Fibroblast of lung (primary cell): ENCODE measurements at places on chromosomes 16 and 17.

DNA sequence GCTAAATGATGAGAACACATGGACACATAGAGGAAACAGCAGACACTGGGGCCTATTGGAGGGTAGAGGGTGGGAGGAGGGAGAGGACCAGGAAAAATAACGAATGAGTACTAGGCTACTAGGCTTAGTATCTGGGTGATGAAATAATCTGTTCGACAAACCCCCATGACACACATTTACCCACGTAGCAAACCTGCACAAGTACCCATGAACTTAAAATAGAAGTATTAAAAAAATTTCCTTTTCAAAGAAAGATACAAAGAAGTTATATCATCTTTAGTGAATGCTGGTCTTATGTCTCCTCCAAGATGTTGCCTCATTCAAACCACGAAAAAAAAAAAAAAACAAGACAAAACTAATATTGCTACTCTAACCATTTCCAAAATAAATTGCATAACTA is 31.7 kb downstream of the MBTD1 start:
- peak; percentile 50 for DNase-seq

GRCh38 chr16:59356709-59357108 is 622.6 kb upstream of the GOT2 start:
- no peak for DNase-seq

DNA sequence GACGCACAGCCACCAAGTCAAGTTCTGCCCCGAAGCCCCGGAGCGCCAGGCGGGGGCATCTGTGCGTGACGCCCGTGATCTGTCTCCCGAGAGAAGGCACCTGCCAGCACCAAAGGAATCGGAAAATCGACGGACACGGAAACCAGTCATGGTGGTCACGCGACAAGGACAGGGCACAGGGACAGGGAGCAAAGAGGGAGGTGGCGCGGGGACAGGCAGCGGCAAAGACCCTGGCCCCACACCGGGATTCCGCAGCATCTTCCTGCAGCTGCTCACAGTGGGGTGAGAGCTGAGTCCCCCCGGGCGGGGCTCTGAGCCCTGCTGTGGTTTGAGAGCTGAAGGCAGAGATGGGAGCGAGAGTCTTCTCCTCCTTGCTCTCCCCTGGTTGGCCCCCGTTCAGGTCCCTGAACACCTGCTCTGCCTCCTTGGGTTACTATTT is 56.4 kb downstream of the ABR start:
- DNase-seq = no peak

DNA sequence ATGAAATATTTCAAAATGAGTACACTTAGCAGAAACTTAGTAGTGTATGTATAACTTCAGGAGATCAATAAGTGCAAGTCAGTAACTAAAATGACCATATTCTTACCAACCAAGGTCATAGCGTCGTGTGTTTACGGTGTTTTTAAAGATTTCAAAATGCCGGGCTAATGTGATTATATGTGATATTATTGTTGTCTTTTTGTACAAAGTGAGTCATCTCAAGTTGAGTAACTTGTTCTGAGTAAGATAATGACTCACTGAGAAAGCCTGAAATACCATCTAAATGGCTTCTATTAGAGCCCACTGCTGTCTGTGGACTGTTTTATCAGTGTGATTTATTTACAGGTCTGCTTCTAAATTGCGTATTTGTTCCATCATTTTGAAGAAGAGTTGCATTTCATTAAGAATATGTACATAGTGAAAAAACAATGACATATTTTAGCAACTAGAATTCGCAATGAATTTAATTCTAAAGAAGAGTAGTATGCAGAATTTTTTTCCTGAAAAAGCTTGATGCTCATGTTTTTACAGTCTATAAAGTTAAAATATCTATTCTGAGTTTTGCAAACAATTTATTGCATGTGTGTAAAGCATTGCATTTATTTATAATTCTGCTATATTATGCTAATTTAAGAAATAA is 12.7 kb downstream of the KRT12 start:
- DNase-seq = peak; percentile 90

GRCh38 chr16:23014592-23014991 is 134.7 kb downstream of the USP31 start:
- DNase-seq = no peak

GRCh38 chr16:59238246-59238645 is 504.1 kb upstream of the GOT2 start:
- DNase-seq = no peak

- DNase-seq = peak; percentile 70
Measured at GRCh38 chr17:1110862-1111598, 68.8 kb downstream of the ABR start.

- DNase-seq = no peak
Measured at GRCh38 chr17:7606280-7606679, 8.4 kb downstream of the FXR2 start.

DNA sequence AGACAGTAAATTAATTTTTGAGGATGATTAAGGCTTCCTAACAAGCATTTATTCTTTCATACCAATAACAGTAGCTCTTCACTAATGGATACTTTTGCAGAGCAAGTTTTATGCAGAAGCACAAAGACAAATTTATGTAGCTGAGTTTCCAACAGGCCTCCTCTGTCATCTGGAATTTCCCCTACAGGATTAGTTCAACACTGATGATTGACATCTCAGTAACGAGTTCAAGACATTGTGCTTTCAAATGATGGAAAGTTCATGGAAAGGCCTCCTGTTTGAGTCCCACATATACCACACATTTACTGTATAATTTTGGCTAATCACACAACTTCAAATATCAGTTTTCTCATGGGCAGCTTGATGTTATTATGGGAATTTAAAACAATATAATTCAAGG is 40.6 kb downstream of the ABCA10 start:
- DNase-seq = no peak

GRCh38 chr17:80750263-80750662 is 205.6 kb downstream of the RPTOR start:
- no peak for DNase-seq

- DNase-seq = peak; percentile 47
Measured at GRCh38 chr16:88785106-88785924, at the start of gene PIEZO1. TSS of gene PIEZO1 (minus strand) at chr16:88785220. CDS start at chr16:88784964, 256 bp downstream.

DNA sequence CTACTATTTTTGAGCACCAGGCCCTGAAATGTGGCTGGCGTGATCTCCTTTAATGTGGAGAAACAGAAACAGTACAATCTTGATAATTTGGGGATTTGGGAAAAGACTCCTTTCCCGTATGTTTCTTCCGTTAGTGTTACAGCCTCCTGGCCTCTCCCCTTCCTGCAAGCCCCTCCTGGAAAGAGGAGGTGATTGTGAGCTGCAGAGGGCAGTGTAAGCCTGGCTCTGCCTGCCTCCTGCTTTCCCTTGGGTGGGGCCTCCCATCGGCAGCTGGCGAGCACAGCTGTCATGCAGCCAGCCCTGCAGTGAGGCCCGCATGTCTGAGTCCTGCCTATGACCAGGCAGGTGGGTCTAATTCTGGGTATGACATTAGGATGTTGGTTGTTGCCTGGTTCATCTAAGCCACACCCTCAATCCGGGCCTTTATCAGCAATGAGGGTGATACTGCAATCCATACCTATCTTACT is 48.7 kb upstream of the WSB1 start:
- peak; percentile 80 for DNase-seq

DNA sequence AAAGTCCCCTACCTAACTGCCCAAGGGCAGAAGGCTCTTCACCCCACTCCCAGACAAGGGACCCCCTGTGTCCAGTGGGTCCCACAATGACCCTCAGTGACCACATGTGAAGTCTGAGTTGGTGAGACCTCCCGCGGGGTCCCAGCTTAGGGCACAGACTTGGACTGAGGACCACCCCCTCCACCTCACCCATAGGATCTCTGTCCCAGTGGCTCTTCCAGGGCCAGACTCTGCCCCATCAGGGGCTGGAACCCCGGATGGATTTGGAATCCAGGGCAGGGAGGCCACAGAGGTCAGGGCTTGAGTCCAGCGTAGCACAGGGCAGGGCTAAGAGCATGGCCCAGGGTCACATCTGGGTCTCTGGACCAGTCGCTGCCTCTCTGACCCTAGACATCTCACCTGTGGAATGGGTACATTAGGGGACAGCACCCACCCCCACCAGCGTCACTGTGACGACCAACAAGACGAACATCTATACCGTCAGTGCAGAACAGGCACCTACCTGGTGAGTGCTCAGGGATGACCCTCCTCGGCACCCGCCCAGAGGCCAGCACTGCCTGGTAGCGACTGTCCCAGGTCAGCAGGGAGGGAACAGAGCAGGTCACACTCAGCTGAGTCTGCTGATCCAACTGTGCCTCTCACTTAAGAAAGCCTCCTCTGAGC is 37.7 kb downstream of the TNFRSF13B start:
- DNase-seq = no peak

DNA sequence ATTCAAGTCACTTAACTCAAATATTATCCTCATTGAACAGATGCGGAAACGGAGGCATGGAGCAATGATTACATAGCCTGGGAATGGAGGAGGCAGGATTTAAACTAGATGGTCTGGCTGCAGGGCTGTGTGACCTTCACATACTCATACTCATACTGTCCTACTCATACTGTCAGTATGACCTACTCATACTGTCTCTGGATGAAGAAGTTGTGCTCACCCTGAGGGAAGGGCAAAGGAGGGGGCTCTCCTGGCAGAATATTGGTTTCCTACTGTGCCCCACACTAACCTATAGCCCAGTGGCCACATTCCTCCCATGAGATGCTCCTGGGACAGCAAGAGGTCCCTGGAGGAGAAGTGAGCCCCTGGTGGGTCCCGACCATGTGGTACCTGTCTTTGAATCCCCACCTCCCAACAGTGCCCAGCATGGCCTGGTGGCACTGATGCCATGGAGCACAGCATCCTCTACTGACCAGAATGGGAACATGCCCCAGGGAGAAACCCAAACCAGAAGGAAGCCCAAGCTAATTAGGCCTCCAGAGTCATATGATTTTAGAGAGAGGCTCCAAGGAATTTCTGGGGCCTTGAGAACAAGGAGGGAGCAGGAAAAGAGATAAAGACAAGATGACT is 197.3 kb upstream of the SDK2 start:
- DNase-seq = no peak

- no peak for DNase-seq
Measured at GRCh38 chr16:52548261-52549010, 1.5 kb upstream of the TOX3 start.

GRCh38 chr16:25060920-25061319 is 45.8 kb upstream of the ARHGAP17 start:
- DNase-seq = no peak

DNA sequence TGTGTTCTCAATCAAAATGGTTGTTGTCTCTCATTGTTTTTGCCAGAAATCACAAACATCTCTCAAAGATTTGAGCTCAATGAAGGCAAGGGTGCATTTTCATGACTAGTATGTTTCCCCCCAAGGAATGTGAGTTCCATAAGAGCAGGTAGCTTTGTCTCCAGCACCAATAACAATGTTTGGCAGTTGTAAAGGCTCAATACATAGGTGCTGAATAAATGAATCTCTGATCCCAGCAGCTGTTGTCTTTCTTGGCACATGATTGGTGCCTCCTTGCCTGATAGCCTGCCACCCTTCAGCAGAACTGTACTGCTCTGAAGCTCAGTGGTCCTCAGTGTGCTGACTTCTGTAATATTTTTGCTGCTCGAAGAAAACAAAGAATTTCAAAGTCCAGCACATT is 103.1 kb upstream of the CDH11 start:
- no peak for DNase-seq

- no peak for DNase-seq
Measured at GRCh38 chr16:7086822-7087616, 245.6 kb upstream of the RBFOX1 start.

GRCh38 chr16:70526403-70526802 is 2.8 kb downstream of the SF3B3 start:
- peak; percentile 37 for DNase-seq

- no peak for DNase-seq
Measured at GRCh38 chr17:14092808-14093207, 23.5 kb downstream of the COX10 start.

- DNase-seq = peak; percentile 41
Measured at GRCh38 chr17:75679706-75680211, 12.6 kb downstream of the SAP30BP start.

DNA sequence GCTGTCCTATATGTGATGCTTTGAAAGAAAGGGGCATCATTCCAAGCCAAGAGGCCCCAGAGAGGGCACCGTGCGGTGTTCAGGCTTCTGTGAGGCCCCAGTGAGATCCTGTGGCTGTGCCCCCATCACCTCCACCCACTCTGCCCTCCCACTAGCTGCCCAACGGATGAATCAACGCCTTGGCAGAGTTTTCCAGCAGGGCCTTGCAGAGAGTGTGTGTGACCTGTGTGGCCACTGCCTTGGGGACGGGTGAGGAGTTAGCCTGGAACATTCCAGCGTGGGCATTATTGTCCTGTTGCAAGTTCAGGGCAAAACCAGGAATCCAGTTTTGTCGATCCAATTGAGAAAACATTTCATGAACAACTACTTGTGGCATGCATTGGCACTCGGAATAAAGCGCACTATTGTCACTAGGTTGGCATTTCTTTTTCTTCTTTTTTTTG is 53.7 kb downstream of the SF3B3 start:
- DNase-seq = peak; percentile 67

DNA sequence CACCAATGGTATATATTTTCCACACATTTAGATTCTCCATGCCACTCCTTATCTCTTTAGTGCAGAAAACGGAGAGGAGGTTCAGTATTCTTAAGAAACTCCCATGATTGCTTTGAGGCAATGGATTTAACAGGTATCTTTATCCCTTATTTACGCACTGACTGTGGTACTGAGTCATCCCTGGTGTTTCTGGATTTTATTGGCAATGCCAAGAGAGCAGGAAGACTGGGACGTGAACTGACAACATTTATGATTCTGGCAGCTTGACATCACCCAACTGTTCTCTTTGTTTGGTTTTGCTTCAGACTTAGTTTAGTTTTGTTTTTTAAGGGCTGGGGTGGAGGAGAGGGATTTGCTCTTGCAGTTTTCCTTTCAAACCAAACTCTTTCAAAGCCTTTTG is 131.4 kb downstream of the WWOX start:
- DNase-seq = peak; percentile 72
